ENCODE measurements at places on chromosomes 16 and 17.

- peak; percentile 36 for DNase-seq
Observed at GRCh38 chr17:17186051-17186450, 20.1 kb downstream of the PLD6 start.

- DNase-seq: no peak
Observed at GRCh38 chr17:41697122-41697962, 8.7 kb downstream of the EIF1 start.

GRCh38 chr17:63440127-63440769 is 5.9 kb downstream of the CYB561 start:
- no peak for DNase-seq

DNA sequence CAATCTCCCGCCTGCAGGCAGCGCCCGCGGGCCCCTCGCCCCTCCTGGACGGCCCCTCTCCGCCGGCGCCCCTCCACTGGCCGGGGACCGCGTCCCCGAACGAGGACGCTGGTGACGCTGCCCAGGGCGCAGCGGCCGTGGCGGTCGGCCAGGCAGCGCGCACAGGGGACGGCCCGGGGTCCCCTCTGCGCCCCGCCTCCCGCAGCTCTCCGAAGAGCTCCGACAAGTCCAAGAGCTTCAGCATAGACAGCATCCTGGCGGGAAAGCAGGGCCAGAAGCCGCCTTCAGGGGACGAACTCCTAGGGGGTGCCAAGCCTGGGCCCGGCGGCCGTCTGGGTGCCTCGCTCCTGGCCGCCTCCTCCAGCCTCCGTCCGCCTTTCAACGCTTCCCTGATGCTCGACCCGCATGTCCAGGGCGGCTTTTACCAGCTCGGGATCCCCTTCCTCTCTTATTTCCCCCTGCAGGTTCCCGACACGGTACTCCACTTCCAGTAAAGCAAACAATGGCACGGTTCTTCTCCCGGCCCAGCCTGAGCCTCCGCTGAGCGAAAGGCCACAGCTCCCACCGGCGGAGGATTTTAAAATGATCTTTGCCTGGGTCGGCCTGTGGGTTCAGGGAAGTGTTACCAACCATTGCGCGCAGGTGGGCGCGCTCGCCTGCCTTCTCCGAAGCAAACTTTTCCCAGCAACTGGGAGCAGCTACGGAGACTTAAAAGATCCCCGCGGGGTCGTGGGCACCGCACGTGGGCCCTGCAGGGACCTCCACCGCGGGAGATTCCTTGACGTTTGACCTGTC is 1.1 kb downstream of the FOXL1 start:
- DNase-seq: no peak

- no peak for DNase-seq
Observed at GRCh38 chr17:18176176-18176575, 7.5 kb upstream of the ALKBH5 start.

GRCh38 chr17:71057448-71057847 is 888.1 kb downstream of the KCNJ2 start:
- no peak for DNase-seq

DNA sequence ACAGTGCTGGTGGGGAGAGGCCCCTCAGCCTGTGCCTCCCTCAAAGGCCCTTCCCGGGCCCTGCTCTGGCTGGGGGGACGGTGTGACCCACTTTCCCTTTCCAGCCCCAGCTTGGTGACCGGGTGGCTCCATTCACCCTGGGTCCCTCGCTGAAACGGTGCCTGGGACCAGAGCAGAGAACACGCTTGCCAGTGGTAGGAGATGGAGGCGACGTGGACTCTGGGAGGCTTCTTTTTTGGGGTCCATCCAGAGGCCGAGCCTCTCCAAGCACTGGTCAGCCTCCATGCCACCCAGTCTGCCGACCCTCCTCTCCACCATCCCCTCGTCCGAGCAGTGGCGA is 7.7 kb downstream of the CENPX start:
- DNase-seq: no peak

DNA sequence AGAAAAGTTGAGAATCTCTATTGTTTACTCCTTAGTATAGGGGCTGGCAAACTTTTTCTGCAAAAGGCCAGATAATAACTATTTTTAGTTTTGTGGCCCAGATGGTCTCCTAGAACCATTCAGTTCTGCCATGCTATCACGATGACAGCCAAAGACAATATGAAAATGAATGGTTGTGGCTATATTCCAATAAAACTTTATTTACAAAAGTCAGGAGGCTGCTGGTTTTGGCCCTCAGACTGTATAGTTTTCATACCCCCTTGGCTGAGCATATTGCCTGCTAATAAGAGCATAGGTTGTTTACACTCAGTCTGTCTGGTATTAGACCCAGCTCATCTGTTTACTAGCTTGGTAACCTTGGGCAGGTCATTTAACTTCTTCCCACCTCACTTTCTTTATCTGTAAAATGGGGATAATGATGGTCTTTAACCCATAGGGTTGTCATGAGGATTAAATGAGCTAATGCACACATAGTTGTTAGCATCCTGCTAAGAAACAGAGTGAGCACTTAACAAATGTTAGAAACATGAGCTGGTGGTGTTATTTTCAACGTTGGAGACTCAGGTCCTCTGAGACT is 156.3 kb downstream of the MSI2 start:
- DNase-seq: no peak

DNA sequence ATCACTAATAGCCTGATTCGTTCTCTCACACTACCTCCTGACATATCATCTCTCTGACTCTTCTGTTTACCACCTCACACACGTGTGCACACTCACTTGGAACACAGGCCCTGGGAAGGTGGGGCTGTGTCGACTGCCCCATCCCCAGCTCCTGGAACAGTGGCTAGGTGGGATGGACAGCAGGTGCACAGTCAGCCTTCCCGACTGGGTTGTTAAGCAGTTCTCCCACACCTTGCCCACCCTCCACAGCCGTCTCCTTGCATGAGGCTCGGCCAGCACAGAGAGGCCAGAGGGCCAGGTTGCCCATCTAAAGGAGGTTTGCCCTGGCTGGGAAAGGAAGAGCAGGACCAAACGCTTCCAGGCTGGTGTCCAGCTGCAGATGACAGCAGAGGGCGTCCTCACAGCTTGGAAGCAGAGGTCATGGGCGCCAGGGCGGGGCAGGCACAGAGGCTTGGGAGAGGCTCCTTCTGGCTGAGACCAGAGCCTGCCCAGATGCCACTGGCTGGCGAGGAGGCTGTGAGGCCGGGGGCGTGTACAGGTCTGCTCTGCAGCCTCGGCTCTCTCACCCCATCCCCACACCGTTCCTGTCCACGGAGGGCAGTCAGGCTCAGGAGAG is 92.8 kb downstream of the AMFR start:
- DNase-seq: no peak

DNA sequence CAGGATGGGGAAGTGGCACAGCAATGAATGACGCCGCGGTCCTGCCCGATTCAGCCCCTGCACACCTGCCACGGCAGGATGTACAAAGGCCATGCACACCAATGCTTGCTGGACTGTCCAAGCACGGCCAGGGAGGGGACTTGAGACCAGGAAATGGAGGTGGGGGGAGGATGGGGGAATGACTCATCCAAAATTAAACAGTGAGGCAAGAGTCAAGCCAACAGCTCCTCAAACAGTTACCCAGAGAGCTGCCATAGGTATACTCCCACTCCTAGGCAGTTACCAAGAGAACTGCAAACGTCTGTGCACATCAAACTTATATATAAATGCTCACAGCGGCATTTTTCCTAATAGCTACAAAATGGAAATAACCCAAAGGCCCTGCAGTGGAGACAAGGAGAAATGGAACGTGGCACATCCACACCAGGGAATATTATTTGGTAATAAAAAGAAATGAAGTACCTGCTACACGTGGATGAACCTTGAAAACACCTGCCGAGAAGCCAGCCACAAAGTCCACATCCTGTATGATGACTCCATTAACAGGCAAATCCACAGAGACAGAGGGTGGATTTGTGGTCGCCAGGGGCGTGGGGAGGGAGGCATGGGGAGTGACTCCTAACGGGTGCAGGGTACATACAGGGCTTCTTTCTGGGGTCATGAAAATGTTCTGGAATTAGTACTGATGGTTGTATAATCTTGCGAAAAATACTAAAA is 54.1 kb downstream of the VAC14 start:
- no peak for DNase-seq

GRCh38 chr16:85164431-85164830 is 52.2 kb upstream of the CIBAR2 start:
- DNase-seq: no peak

DNA sequence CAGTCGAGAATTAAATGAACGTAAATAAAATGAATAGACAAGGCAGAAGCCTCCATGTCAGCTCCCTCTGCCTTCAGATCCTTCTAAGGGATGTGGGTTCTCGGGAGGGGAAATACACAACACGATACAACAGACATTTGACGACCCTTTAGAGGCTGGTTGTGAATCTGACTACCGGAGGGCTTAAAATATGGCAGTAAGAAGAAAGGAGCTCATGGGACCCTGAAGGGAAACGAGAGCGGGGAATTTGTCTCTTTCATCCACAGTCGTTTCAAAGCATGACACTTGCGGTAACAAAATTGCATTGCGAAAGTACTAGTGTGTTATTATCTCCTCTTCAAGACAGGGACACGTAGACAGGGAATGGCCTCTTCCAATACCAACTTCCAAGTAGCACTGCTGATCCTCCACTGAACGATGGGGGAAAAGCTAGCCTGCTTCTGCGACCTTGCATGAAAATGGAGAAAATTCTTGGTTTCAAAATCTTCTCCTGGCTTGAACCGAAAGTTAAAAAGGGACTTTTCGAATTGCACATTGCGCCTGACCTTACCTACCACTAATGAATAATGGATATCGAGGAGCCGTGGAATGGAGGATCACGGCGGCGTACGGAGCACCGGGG is 1.2 kb upstream of the TNRC6C start:
- no peak for DNase-seq

Data from stimulated activated CD4-positive, alpha-beta T cell treated with anti-CD3 and anti-CD28 coated beads, TNF-alpha, amount 100 ng/mL, for 24 hours (primary cell).